Suppressor macrophage (primary cell): ENCODE measurements at places on chromosomes 2 and 18.

GRCh38 chr2:74759986-74760385 lies 73.9 kb upstream of the HK2 start:
- peak; percentile 53 for DNase-seq

DNA sequence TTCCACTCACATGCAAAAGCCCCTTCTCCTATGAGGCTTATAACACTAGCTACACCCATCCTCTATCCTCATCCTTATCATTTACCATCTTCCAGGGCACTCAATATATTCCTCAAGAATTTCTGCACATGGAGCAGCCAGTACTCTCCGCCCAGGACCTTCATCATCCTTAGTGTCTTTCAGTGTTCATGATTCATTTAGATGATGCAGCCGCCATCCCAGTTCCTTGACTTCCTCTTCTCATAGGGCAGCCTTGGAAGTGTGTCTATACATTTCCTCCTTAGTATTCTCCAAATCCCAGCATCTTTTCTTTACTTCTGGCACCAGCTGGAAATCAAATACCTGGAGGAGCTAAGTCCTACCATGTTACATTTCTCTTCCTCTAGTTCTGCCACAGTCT lies 3.0 kb upstream of the ITSN2 start:
- DNase-seq, result peak; percentile 75

GRCh38 chr2:47310801-47311560 lies 92.0 kb upstream of the MSH2 start:
- DNase-seq, result peak; percentile 49

DNA sequence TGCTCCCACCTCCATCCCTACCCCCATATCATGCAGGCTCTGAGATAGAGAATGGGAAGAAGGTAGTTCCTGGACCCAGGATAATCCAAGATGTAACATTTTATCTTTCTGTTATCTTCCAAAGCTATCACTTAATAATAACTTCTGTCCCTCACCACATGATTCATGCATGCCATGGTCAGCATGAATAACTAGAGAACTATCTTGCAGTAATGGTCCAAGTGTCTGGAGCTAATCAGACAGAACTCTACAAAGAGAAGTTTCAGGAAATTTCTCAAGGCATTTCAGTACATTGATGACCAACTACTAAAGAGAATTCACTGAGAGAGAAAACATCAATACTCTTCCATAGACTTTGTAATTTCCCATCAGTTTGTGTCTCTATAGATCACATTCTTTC lies 1469.7 kb upstream of the PIK3C3 start:
- no peak for DNase-seq

DNA sequence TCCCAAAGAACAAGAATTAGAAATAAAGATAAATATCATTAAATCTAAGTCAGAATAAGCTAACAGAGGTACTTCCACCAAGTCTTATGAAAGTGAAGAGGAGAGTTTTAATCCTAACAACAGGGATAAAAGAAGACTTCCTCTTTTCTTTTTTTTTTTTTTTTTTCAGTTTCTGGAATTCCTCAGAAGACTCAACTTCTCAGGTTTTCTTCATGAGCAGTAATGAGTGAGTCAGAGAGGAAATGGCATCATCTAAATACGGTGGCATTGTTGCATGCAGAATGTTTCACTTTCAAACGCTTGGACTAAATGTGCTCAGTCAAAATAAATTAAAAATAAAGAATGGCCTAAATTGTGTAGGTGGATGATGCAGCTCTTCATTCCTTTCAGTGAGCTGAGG lies 45.6 kb upstream of the ARHGAP15 start:
- DNase-seq, result peak; percentile 86

GRCh38 chr2:218060118-218060517 lies 8.9 kb upstream of the RUFY4 start:
- peak; percentile 46 for DNase-seq

DNA sequence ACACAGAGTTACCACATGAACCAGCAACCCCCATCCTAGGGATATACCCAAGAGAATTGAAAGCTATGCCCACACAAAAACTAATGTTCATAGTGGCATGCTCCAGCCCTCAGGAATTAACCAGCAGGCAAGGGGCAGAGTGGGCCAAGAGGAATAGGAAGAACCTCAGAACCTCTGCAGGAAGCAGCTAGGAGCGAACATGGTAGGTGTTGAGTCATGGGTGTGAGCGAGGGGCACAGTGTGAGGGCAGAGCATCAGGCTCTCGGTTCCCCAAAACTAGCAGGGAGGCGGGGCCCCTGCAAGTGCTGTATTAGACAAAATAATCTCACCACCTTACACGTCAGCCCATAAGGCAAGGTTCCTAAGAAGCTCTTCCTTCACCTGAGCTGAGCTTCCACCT lies 5.6 kb upstream of the RUFY4 start:
- DNase-seq, result peak; percentile 61

GRCh38 chr18:48676756-48677368 lies 138.0 kb downstream of the CTIF start:
- DNase-seq, result peak; percentile 87

DNA sequence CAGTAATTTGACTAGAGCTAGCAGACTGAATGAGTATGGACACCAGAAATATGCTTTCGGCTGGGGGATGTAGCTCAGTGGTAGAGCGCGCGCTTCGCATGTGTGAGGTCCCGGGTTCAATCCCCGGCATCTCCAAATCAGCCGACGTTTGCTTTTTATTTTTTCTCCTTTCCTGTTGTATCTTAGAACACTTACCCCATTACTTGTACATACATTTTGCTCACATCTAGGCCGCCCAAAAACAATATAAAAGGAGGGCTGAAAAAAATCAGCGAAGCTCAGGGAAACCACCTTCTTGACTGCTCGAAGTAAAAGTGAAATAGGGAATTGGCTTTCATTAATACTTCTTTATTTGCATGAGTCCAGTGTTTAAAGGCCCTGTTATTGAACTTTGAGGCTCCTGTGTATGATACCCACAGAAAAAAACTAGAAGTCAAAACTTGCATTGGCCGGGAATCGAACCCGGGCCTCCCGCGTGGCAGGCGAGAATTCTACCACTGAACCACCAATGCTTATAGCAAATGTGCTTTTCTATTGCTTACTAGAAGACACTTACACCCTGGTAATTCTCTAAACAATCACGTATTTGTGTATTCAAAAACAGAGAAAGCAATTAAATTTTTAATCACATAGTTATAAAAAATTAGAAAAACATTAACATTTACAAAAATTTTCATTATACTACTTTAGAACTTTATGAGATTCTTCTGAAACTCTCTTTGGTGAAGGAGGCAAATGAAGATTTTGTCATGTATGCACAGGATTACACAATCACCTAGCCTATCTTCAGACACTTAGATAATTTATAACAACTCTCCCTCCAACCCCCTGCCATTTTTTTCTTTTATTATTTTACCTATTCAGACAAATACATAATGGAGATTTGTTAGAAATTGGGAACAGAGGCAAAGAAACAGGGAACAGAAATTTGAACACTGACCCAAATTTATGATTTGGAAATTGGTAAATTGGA lies 35.2 kb upstream of the GPD2 start:
- DNase-seq, result peak; percentile 78

DNA sequence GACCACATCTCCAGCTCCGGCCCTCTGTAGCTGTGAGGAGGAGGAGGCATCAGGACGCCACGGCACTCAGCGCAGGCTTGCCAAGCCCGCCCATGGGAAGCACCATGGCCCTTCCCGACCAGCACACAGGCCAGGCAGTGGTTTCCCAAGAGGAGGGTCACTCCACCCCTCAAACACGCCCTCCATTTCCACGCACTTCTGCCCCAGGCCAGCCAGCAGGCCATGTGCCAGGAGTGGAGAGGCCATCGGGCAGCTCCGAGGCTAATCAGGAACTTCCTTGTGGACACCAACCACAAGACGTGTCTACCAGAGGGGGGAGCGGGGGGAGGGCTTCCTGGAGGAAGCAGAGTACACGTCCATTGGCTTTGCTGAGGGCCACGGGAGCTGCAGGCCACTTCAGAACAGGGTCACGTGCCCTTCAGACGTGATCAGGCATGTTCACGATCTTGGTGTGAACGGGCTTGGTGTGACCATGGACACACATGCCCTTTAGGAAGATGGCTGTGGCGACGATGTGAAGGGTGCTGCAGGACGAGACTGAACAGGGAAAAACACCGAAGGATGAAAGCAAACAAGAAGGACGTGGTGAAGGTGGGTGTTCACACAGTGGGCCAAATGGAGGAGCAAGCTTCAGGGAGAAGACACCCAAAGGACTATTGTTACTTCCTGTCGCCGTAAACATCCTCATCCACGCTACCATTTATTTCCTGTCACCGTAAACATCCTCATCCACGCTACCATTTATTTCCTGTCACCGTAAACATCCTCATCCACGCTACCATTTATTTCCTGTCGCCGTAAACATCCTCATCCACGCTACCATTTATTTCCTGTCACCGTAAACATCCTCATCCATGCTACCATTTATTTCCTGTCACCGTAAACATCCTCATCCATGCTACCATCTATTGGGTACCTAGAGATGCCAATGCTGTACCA lies 6.5 kb upstream of the MTERF4 start:
- no peak for DNase-seq

- no peak for DNase-seq
Measured at GRCh38 chr18:37873416-37873815, 307.8 kb upstream of the CELF4 start.

- no peak for DNase-seq
Measured at GRCh38 chr2:176383836-176384442, 114.7 kb downstream of the MTX2 start.

DNA sequence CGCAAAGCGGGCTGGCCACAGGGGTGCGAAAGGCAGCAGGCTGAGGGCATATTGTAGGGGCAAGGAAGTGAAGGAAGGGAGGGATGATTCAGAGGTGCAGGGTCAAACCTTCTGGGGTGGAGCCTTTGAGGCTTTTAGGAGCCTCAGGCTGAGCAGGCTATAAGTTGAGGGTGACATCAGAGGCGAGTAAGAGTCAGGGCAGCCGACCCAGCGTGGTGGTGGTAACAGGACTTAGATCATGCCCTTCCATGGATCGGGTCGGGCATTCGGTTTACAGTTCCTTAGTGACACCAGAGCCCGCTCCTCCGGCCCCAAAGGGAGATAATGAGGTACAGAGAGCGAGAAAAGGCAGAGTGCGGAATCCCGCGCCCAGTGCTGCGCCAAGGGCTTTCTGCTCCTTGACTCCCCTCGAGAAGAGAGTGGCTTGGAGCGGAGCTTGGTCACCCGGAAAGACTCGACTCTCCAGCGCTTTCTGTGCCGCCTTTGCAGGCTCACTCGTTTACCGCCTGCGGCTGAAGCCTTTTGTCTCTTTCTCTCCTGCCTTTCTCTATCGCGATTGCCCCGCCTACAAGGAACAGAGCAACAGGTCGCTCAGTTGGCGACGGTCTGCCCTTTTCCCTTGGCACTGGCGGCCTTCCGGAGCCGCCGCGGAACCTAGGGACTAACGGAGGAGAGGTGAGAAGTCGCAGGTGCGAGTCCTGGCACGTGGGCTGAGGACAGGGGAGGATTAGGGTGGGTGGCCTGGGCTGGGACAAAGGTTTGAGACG lies 720 bp downstream of the LBX2 start:
- DNase-seq, result peak; percentile 66

DNA sequence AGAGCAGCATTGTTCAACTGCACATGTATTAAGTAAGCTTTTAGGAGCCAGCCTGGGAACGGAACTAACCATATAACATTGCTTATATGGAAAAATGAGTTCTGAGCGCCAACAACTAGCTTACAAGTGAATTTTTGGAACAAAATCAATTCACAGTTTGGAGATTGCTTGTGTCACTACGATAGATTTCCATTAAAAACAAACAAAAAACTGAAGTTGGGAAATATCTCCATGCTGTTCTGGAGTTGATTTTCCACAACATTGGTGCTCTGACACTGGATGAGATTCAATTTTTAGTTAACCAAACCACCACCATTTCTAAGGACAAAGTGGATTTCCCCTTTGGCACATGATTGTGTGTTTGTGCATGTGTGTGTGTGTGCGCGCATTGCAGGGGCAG lies 56.9 kb upstream of the ZNF397 start:
- DNase-seq, result no peak

DNA sequence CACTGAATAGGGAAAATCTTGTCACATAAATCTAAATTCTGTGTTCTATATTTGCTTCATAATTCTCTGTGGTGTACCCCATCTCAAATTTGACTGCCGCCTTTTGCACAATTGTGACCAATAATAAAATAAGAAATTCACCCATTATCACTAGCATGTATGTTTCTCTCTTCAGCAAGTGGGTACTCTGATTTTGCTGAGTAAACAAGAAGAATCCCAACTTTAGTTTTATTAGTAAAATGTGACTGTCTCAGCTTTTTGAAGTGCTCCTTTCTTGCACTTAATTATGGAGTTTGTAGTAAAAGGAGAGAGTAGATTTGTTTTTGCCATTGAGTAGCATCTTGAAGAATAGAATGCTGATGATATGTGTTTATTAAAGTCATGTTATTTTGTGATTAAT lies 16.1 kb downstream of the ITPRID2 start:
- no peak for DNase-seq

DNA sequence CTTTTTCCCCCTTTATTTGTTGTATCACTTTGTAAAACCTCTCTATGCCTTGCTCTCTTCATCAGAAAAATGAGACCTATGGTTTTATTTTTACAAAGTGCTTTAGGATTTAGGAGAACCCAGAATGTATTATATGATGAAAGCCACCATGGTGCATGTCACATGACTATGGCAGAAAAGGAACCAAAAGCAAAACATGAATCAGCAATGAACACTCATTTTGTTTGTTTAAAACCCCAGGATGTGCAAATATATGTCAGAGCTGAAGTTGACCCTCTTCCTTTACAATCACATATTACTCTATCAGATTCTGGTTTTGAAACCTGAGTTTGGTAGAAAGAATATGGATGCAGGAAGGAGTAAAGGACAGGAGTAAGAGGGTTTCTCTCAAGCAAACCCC lies 70.0 kb downstream of the FIGN start:
- no peak for DNase-seq

DNA sequence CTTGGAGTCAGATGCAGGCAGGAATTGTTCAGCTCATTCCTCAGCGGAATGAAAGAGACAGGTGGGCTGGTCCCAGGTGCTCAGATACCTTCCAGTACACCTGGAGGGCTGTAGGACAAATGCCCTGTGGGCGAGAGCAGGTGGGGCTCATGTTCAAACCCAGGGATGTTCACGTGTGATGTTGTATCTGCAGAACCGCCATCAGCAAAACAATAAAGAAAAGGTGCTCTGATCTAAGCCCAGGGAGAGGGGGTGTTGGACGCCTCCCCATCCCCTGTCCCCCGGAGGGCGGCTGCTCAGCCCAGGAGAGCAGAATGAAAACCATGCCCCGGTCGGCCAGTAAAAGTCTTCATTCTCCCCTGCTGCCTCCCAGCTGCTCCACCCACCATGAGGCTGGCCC lies 197.4 kb downstream of the HAUS1 start:
- DNase-seq, result no peak

DNA sequence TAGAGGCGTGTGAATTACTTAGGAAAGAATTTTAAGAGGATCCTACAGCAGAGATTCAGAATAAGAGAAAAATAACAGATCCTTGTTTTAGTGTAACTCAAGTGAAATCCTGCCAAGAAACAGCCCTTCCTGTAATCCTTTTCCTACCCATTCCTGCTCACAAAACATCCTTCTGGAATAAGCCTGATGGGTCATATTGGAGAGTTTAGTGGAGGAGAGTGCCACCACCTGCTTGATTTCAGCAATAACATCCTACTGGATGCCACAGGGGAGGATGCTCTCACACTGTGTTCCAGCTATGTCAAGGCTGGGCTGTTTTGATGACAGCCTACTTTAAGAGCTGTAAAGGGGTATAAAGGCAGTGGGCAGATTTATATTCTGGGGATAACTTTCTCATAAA lies 54.8 kb upstream of the CCDC178 start:
- DNase-seq, result no peak
